ENCODE measurements at places on chromosomes 3 and 15.

DNA sequence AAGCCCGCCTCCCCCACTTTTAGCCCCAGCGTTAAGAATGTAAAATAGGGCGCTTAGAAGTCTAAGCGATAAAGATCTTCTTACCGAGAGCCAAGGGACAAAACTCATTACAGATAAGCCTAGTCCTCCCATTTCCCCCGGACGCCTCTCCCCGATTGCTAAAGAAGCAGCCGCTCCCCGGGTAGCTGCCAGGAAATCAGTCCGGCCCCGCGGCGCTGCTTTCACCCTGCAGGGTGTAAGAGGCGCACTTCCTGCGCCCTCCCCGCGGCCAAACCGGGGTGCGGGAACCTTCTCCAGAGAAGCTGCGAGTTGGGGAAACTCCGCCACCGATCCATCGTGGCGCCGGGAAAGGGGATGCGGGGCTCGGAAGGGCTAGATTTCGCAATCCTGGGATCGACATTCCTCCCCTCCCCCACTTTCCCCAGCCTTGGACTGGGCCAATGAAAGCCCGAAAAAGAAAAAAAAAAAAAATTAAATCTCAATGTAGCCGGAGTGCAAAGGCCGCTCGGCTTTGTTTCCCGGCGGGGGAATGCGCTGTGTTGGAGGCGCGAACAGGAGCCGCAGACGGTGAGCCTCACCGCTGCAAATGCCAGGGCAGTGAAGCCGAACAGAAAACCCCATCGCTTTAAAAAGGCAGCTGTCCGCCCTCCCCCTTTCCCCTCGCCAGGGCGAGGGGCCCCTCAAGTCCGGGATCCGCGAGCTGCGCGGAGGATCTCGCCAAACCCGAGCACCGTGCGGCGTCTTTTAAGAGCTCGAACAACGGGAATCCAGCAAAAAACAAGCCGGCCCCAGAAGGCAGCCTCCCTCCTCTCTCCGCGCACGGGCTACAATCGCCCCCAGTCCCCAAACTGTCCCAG is 626 bp upstream of the PTPRG start:
- DNase-seq = peak; percentile 81

GRCh38 chr15:70556779-70557178 is 206.6 kb downstream of the UACA start:
- no peak for DNase-seq

- DNase-seq = peak; percentile 94
Measured at GRCh38 chr3:194070634-194071409, 65.1 kb upstream of the HES1 start.

- DNase-seq = peak; percentile 49
Measured at GRCh38 chr3:47365213-47366153, 15.3 kb upstream of the PTPN23 start.

GRCh38 chr3:186510374-186511079 is 33.7 kb downstream of the CRYGS start:
- no peak for DNase-seq

DNA sequence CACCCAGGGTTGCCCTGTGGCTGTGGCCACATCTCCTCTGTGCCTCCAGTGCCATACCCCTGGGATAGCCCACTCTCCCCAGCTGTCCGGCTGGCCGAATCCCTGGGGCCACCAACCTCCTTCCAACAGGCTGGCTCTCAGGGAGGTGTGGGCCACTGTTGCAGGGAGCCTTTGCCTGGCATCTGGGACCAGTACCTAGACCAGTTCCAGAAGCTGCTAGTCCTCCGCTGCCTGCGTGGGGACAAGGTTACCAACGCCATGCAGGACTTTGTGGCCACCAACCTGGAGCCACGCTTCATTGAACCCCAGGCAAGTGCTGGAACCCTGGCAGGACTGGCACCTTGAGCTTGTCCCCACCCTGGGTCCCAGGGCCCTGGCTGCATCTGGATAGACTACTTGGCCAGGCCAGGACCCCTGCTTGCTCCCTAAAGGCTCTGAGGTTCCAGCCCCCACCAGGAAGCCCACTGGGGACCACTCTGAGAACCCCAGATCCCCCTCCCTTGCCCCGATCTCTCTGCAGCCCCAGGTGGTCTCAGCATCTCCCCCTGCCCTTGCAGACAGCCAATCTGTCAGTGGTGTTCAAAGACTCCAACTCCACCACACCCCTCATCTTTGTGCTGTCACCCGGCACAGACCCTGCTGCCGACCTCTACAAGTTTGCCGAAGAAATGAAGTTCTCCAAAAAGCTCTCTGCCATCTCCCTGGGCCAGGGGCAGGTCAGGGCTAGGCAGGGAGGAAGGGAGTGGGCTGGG is 50.0 kb downstream of the SEMA3G start:
- no peak for DNase-seq

DNA sequence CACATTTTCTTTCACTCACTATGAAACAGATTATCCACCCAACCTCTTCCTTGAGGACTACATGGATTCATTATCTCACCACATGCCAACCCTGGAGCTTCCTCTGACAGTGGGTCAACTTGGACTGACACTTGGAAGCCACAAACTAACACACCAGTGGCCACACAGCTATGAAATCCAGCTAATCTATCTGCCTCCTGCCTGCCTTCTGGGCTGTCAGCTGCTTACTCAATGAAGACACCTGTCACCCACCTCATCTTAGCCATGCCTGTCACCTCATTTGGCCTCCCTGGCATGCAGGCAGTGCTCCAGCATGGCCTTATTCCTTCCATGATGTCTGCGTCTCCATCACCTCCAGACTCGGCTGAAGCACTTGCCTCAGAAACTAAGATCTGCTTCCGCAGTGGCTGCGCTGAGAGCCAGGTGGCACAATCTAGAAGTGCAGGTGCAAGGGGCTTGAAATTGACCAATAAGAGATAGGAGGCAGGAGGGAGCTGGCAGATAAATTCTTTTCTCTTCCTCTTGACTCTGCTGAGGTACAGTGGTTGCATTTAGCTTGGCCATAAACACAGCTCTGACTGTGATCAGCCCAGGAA is 105.2 kb upstream of the RNF7 start:
- DNase-seq = no peak

DNA sequence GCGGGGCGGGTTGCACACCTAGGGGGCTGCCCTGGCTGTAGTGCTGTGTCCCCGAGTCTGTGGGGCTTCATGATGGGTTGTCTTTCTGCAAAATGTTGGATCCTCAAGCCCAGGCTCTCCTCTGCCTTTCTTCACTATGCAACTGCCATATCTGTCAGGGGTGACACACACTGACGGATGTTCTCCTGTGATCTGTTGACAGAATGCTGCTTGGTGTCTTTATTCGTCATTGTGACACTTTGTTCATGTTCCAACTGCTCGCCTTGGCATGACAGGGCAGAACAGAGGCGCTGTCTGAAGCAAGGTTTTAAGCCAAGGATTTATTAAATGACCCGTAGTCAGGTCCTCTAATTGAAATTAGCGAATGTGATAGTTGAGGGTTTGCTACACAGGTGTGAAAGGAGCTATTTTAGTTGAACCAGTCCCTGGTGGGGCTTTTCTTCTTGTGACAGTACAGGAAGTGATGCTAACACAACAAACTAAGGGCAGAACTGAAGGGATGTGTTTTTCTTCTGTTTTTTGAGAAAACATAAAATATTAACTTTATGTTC is 173.4 kb downstream of the MCTP2 start:
- DNase-seq = no peak

- no peak for DNase-seq
Measured at GRCh38 chr3:153343988-153344782, 182.2 kb downstream of the RAP2B start.

DNA sequence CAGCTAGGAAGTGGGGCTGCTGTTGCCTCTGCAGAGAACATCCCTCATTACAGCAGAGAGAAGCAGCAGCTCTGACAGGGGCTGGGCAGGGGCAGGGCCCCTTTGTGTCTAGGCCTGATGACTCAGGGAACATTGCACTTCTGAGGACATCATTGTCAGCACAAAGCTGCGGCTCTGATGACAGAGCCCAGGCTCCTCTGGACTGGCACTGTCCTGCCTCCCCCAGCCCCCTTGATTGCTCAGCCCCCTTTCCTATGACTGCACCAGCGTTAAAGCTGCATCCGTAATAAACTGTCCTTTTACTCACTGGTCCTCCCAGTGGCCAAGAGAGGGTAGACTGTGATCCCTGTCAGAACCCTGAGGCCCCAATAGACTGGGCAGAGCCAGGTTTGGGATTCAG is 18.3 kb downstream of the TRH start:
- DNase-seq = peak; percentile 60

DNA sequence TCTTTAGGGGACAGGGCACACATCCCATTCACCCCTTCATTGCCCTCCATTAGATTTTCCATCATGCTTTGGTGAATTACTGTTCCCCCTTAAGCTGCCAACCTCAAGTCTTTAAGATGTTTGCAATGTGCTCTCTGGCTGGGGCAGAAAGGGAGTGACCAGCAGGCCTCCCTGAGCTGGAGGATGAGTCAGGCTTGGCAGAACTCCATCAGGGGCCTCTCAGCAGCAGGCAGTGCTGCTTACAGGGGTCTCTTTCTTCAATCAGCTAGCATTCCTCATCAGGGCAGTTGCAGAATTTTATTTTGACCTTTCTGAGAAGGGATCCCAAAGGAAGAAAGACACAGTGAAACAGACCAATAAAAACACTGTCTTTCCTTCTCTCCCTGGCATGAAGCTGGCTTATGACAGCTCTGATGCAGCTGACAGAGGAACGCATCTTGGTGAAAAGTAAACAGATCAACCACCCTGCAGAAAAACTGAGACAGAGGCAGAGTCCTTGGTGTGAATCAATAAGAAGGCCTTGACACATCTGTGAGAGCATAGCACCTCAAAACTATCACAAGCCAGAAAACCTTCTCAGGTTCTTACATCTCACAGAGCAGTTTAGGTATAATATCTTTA is 88.7 kb upstream of the MRPL3 start:
- peak; percentile 7 for DNase-seq

DNA sequence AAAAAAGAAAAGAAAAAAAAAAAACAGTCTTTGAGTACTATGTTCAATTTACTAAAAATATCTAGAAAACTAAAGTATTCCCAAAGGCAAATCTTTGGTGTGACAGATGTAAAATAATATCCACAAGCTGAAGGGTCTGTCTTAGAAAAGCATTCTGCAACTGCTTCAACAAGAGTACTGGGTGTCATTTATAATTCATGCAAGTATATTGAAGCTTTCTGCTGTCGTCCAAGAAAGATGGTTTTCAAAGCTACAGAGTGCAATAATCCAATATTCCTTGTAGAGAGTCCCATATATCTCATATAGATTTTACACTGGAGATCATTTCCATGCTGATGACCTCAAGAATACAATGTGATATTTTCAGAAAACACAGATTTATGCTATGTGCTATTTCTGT is 90.9 kb upstream of the SUCLG2 start:
- no peak for DNase-seq

- DNase-seq = no peak
Measured at GRCh38 chr3:42430781-42431532, 20.5 kb upstream of the LYZL4 start.

- no peak for DNase-seq
Measured at GRCh38 chr3:28151608-28152228, 89.7 kb upstream of the CMC1 start.

- no peak for DNase-seq
Measured at GRCh38 chr3:56610669-56611335, 53.8 kb downstream of the CCDC66 start.

GRCh38 chr3:139430493-139430892 is 41.0 kb upstream of the COPB2 start:
- DNase-seq = no peak

- DNase-seq = no peak
Measured at GRCh38 chr3:66355394-66355793, 134.6 kb downstream of the SLC25A26 start.

GRCh38 chr3:195451373-195452015 is 8.7 kb upstream of the ACAP2 start:
- no peak for DNase-seq

GRCh38 chr15:87850916-87851315 is 405.6 kb downstream of the NTRK3 start:
- no peak for DNase-seq

GRCh38 chr3:71149959-71150954 is 433.3 kb downstream of the FOXP1 start:
- no peak for DNase-seq

DNA sequence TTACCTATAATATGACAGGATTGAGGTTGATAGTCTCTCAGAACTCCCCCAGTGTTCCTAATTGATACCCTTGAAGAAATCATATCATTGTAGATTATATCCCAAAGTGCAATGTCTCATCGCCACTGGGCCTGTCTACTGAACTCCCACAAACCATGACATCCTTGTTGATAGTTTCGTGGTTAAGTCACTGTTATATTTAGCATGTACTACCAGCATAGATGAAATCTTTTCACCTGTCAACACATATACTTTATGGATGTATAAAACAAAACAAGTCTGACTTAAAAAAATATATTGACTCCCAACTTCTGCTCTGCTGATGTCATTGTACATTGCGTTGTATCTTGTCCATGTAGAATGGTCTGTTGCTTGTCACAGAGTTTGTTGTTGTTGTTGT is 128.1 kb downstream of the IQCH start:
- no peak for DNase-seq

GRCh38 chr3:102336130-102336529 is 98.7 kb upstream of the ZPLD1 start:
- no peak for DNase-seq

GRCh38 chr15:38226608-38227266 is 25.9 kb upstream of the SPRED1 start:
- peak; percentile 66 for DNase-seq

GRCh38 chr15:33438396-33438795 is 127.6 kb downstream of the RYR3 start:
- no peak for DNase-seq

DNA sequence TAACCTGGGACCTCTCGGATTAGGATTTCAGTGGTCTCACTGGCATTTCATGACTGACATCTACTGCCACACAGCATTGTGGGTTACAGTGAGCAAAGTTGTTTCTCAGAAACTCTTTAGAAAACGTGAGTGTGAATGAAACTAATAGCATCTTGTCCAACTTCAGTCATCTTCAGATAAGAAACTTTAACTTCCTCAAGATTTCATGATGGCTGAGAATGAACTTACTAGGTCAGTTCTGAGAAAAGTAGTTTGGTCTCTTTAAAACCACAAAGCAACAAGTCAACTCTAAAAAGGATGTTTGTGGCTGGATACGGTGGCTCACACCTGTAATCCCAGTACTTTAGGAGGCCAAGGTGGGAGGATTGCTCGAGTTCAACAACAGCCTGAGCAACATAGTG is 14.2 kb upstream of the HOMER2 start:
- DNase-seq = no peak

- peak; percentile 67 for DNase-seq
Measured at GRCh38 chr15:62306851-62307504, 141.9 kb upstream of the C2CD4B start.

GRCh38 chr15:41873711-41874110 is 20.1 kb downstream of the SPTBN5 start:
- no peak for DNase-seq
